ENCODE measurements at places on chromosomes 1 and 21.

DNA sequence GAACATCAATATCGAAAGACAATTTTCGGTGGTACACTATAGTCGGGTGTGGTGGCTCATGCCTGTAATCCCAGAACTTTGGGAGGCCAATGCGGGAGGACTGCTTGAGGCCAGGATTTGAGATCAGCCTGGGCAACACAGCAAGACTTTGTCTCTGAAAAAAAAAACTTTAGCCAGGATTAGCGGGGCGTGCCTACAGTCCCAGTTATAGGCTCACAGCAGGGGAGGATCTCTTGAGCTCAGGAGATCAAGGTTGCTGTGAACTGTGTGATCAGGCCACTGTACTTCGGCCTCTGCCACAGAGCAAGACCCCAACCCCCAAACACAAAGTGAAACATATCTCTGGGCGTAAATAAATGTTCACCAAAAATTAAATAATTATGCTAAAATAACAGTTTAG, 1.6 kb downstream of the TADA1 start:
- no peak for DNase-seq

DNA sequence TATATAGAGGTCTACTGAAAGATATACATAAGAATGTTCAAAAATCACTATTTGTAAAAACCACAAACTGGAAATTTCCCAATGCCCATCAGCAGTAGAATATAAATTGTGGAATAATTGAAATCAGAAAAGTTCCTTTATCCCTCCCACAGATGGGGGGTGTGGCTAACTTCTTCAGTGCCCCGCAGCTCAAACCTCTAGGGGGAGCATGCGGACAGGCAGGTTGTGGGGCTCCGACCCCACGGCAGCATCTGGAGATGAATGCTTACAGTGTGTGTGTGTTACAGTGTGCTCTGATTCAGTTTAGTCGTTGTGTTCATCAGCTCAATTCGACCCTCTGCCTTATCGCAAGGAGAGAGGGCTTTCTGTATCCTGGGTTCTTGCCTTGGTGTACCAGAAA, 262.1 kb upstream of the LRRC7 start:
- DNase-seq, result peak; percentile 19

DNA sequence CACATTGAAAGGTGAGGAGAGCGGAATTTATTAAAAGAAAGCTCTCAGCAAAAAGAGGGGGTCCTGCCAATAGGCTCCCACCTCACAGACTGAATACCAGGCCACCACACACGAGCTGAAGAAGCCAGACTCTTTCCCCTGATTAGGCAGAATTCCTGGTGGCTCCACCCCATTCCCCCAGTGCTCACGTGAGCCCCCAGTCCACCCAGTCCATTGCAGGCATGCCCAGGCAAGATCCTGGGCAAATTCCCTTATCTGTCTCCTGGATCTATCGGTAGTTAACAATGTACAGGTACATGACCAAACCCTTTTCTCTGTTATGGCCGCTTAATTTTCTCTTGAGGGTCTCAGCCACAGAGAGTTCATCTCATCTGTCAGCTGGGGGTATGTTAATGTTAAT, 54.6 kb upstream of the BTG3 start:
- no peak for DNase-seq

DNA sequence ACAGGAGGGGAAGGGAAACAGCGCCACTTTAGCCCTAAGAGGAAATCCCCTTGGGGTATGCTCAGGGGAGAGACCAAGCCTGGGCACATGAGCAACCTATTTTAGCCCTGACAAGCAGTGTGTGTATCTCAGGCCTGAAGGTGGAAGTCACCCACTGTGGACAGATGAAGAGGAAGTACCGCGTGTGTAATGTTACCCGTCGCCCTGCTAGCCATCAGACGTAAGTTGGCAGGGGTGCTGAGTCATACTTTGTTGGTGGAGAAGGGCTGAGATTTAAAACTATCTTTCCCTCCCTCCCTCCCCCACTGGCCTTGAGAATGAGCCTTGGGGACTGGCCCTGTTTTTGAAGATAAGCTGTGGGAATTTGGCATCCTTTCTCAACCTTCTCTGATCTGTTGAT, 11.2 kb downstream of the AGO1 start:
- no peak for DNase-seq

DNA sequence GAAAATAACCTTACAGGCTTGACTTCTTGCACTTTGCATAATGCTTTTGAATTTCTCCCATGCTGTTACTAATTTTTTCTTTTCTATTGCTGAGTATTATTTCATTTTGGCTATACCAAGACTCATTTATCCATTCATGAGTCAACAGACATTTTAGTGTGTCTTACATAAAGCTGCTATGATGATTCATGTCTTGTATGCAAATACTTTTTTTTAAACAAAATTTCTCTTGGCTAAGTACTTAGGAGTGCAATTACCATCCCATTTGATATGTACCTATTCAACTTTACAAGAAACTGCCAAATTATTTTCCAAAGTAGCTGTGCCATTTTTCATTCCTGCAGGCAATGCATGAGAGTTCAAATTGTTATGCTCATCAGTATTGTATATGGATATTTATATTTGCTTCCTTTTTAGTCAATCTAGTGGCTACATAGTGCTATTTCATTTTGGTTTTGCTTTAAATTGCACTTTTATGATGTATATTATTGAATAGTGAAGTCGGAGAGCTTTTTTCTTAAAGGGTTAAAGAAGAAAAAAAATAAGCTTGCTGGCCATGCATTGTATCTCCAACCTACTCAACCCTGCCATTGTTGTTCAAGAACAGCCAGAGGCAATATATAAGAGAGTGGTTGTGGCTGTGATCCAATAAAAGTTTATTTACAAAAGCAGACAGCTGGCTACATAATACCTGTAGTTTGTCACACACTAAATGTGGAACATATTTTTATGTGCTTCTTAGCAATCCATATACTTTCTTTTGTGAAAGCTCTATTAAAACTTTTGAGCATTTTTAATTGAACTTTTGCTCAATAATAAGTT, 862.8 kb downstream of the KCNT2 start:
- DNase-seq, result no peak

DNA sequence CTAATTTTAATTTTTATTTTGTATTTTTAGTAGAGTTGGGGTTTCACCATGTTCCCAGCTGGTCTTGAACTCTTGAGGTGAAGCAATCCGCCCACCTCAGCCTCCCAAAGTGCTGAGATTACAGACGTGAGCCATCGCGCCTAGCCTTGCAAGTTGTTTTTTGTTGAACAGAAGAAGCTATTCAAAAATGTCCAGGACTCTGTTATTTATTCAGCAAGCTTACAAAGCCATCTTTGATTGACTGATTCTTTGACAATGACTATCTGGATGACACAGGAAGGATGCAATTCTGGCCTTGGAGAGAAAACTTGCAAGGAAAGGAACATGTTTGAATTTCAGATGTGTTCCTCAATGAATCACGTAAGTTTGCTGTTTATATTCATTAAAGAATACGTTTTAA, 63.5 kb downstream of the MAP3K7CL start:
- no peak for DNase-seq

- no peak for DNase-seq
These were observed 22.1 kb downstream of the PAX7 start for GRCh38 chr1:18652791-18653190.

DNA sequence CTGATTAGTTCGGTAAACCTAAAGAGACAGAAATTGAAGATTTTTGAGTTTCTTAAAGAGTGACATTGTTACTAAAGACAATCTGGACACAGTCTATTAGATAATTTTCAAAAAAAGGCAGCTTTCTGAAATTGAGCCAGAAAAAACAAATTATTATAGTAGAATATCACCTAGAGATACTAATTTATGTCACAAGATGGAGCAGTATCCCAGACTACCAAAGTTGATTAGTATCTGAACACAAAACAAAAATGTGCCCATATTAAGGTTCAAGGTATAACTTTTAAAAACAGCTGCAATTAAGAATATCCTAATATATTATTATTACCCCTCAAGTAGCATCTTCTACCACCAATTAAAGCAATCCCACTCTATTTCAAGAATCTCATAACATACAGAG, 40.5 kb upstream of the SYT2 start:
- DNase-seq, result no peak

- DNase-seq, result peak; percentile 88
These were observed 62.0 kb upstream of the RASAL2 start for GRCh38 chr1:178031856-178032320.

DNA sequence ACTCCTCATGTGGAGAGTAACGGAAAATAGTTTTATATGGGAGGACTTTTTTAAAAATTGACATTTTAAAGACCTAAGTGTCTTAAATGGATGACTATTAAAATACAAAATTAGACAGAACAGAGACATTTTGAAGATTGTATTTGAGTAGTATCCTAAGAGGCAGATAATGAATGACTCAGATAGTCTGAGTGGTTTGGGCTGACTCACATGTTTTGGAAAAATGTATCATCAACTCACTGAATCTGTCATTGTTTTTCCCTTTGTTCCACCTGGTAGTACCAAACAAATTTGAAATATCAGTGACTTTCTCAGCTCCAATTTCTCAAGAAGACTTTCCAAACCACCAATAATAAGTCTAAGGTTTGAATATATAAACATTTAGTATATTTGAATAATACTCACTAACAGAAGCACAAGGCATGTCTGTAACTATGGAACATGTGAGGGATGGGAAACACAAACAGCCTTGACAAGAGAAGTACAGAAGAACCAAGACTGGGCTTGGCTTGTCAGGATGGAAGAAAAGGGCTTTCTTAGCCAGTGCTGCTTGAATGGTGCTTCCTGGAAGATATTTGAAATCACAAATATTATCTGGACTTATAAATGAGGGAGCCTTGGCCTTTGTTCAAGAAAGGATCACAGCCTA, 90.6 kb downstream of the SGIP1 start:
- DNase-seq, result no peak

GRCh38 chr1:8524627-8525157, 206.8 kb downstream of the SLC45A1 start:
- DNase-seq, result no peak

DNA sequence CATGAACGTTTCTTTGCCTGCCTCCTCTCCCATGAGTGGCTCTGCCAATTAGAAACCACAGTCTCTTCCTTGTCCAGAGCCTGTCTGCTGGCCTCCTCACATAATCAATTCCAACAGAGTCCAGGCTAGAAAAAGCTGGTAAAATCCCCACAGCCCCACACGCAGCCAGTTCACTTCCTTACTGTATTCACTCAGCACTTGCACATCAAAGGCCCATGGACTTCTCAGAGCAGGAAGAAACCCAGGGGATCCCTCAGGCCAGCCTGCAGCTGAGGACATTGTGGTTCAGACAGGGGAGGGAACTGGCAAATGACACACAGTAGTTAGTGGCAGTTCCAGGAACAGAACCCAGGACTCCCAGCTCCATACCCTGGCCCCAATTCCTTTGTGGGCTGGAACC, 171.6 kb upstream of the EDN2 start:
- DNase-seq, result no peak

- DNase-seq, result no peak
These were observed 18.8 kb downstream of the SZRD1 start for GRCh38 chr1:16385659-16386453.

DNA sequence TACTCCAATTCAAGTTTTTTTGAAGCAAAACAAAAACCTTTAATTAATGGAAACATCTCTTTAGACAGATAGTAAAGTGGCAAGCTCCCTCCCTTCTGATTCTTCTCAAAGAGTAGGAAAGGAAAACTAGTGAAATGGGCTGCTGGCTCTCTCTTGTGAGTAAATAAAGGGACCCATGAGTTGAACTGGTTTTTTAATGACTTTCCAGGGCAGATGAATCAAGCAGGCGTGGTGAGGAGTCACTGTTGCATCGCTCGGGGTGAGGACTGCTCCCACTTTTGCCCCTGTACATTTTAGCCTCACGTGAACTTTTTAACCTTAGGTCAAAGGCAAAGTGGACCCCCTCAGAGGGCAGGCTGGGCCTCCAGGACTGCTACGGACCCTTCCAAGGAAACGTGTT, 64.8 kb downstream of the ABCA4 start:
- DNase-seq, result no peak

DNA sequence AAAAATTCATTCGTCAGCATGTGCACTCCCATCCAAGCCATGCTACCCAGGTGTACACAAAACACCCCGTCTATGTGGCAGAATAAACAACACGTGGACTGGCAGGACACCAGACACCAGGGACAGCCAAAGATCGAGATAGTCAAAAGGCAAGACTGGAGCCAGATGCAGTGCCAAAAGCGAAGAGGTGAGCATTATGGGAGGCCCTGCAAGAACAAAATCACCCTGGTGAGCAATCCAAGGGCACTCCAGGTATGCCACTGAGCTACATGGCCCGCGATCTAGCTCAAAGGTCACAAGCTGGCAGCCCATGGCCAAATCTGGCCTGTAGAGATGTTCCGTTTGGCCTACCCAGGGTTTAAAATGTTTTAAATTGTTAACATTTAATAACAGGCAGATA, 33.7 kb downstream of the PLPP3 start:
- no peak for DNase-seq

GRCh38 chr1:12040457-12041051, 21.3 kb downstream of the MIIP start:
- DNase-seq, result no peak

- DNase-seq, result no peak
These were observed 356.0 kb downstream of the KCNH1 start for GRCh38 chr1:210777914-210778313.

DNA sequence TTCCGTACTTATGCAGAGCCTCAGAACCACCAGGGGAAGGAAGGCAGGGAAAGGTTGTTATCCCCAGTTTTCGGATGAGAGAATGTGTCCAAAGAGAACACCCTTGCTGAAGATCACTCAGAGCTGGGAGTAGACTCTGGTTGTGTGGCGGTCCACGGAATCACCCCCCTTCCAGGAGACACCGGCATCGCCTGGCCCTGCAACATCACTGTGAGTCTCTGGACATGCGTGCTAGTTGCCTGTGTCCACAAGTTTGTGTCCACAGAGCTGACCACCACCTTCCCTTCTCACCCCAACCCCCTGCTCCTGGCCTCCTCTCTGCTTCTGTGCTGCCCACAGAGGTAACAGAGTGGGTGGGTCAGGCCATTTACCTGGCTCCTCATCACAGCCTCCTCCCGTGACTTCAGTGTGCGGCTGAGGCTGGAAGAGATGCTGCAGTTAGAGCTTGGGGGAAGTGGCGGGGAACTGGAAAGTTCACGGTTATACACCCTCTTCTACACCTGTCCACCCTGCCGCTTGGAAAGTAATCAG, 7.3 kb downstream of the MYBPH start:
- no peak for DNase-seq

DNA sequence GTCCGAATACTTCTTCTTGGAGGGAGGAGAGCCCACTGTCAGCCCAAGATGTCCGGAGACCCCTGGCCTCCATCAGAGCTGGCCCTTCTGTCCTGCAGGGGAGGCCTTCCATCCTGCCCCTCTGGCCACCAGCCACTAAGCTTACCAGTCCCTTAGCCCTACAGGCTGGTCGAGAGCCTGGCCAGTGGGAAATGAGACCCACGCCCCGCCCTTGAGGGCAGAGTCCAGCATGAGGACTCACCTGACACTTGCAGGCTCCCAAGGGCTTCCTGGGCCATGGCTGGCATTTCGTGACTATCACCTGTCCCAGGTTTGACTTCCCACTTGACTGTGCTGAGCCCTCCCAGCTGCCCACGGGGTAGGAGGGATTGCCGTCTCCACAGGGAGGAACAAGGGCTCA, 361.8 kb upstream of the VAMP3 start:
- no peak for DNase-seq

DNA sequence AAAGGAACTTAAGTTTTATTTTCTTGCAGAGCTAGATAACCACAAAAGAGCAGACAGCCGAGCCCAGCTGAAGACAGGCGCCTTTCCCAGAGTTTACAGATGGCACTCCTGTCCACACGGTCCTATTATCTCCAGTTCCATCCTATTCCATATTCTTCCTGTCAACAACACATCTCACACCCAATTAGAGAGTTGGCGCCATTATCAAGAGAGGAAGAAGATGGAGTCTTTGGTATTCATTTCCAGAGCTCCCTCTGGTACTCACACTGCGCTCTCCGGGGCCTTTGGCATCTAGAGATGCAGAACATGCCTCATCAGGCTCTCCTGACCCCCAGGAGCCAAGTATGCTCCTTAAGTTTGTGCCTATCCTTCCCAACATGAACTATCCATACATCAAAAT, 43.3 kb upstream of the SIPA1L2 start:
- DNase-seq, result no peak
